Spinal cord (tissue), 10 donors: ENCODE measurements at places on chromosomes 2 and 18.

DNA sequence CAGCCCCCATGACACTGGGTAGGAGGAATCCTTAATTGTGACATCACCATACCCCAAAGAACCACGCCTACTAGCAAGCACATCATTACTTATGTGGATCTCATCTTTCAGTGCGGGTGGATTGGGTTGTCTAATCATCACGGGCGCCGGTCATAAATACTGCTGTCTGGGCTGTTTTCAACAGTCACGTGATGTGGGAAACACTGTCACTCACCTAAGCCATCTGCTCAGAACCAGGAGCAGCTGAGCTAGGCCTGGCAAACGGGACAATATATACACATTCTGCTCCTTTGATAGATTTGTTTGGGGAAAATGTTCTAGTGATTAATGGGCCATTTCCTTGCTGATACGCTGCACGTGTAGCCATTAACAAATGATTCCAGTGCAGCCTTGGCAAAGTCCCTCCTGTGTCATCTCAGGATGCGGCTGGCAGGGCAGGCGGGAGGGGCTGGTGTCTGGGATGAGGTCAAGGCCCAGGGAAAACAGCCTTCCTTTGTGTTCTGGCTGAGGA lies 145.9 kb upstream of the COPS8 start:
- peak; percentile 45 for DNase-seq

- DNase-seq: no peak
These were observed 2.4 kb downstream of the LRRFIP1 start for GRCh38 chr2:237629739-237630138.

GRCh38 chr2:74834792-74835755 lies 1.1 kb downstream of the HK2 start:
- DNase-seq: no peak

GRCh38 chr18:24187049-24187448 lies 48.2 kb downstream of the CABYR start:
- DNase-seq: no peak

GRCh38 chr18:63152791-63153190 lies 166.8 kb downstream of the BCL2 start:
- DNase-seq: no peak

DNA sequence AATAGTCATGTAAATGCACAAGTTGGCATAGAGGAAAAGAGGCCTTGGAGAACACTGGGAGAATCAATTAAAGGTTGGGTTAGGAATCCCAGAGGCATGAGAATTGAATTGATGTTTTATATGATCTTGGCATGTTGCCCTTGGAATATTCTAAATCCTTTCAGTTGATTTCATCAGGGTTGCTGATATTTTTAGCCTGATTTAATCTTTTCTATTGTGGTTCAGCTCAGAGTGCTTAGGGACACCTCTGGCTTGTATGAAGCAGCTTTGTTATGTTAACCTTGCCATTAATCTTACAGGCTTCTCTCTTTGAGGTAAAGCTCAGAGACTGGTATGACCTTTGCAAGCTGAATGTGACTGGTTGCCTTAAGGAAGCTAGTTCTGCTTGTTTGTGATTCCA lies 64.4 kb upstream of the LYPD6B start:
- no peak for DNase-seq

GRCh38 chr2:7826656-7827055 lies 855.2 kb upstream of the ID2 start:
- DNase-seq: no peak

- no peak for DNase-seq
These were observed 323.2 kb downstream of the RAD51AP2 start for GRCh38 chr2:17195016-17195415.

DNA sequence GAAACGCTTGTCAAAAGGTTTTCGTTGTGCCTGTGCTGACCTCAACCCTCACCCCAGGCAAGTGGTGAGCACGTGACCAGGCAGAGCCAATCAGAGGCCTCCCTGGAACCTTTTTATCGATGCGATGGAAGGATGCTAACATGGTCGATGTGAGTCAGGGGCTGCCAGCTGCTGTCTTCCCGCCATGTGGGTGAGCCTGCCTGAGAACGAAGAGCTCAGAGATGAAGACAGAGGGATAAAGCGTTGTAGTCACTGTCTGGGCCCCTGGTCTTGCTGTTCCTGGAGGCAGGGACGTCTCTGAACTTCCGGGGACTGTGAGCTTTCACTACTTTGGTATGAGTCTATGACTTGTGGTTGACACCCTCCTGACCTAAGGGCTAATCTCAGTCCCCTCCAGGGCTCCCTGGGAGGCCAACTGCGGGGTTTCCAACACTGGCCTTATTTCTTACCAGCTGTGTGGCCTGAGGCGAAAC lies 18.6 kb downstream of the DNMT3A start:
- DNase-seq: no peak

GRCh38 chr2:30932870-30933269 lies 125.6 kb upstream of the CAPN13 start:
- DNase-seq: no peak

DNA sequence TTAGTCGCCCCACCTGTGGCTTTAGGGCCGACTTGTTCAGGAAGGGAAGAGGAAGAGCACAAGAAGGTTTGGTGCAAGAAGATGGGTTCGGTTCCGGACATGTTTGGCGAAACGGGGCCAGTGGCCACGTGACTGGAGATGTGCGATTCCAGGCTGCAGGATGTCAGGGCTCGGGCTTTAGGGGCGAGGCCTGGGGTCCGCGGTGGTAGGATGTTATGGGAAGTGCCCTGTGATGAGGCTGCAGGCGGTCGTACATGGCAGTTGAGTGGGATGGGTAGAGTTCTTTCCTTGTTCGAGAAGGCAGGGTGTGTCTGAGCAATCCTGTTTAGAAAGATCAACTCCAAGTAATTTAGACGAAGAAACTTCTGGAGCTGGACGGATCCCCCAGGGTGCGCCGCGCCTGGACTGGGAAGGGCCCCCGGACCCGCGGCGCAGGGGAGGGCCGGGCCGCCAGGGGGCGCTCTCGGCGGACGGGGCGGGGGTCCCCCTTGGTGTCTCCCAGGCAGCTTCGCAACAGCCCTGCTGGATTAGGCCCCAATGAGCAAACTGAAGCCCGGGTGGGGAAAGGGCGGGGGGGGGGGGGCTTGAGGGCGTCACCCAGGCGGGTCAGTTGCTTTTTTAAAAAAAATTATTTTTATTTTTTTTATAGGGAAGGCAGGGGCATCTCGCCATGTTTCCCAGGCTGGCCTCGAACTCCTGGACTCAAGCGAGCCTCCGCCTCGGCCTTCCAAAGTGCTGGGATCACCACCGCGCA lies 17.2 kb upstream of the SDC1 start:
- DNase-seq: no peak

DNA sequence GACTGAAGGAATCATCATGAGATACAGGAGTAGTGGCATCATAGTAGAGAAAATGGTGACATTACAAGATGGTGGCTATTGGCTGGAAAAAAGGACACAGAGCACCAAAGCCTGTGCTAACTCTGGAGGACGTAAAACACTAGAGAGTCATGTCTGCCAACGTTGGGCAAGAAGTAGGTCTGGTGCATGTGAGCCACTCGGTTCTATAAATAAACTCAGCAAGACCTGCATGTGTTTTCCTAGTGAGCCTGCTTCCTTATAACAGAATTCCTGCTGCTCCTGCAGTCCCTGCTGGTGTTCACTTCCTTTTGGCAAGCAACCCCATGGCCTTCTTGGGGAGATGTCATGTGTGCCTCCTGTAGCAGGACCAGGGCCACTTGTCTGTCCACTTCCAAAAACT lies 325.2 kb downstream of the OSR1 start:
- DNase-seq: no peak

- DNase-seq: no peak
These were observed 7.4 kb downstream of the KLHL30 start for GRCh38 chr2:238145851-238146250.

DNA sequence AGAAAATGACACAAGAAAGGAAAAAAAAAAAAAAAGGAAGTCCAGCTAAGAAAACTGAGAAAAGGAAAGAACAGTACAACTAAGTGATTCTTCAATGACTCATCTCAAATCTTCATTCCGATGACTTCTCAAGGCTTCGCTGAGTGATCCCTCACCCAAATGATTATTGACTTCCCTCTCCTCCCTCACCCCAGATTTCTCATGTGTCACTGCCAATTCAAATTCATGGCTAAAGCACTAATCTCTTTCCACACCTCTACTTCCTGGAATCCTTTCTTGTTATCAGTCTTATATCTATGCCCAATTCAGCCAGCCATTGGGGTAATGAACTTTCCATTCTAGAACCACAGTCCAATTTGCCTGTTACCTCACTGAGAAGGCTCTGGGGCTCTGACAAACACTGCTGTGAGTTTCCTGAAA lies 7.2 kb upstream of the ABCB11 start:
- DNase-seq: no peak

GRCh38 chr18:36299015-36299414 lies 1.5 kb downstream of the FHOD3 start:
- no peak for DNase-seq

DNA sequence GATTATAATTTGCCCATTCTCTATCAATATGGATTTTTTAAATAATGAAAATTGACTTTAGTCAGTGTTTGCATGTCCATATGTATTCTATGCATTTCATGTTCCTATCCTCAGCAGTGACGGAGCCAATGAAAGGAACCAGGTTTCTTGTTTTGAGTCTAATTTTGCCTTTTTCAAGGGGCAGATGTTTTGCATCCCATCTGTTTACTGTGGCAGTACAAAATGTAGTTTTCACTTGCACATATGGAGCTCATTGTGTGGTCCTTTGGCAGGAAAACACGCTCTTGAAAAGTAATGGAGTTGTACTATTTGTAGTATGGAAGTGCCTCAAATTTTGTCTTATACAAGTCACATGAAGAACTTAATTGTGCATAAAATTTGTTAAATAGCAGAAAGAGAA lies 127.8 kb downstream of the AGPS start:
- no peak for DNase-seq

DNA sequence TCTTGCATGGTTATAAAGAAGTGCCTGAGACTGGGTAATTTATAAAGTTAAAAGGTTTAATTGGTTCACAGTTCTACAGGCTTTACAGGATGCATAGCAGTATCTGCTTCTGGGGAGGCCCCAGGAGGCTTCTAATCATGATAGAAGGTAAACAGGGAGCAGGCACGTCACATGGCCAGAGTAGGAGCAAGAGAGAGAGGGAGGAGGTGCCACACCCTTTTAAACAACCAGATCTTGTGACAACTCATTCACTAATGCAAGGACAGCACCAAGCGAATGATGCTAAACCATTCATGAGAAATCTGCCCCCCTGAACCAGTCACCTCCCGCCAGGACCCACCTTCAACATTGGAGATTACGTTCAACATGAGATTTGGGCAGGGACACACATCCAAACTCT lies 141.1 kb downstream of the EN1 start:
- DNase-seq: no peak

- no peak for DNase-seq
These were observed 17.9 kb downstream of the XPO1 start for GRCh38 chr2:61520261-61520660.
